ENCODE measurements at places on chromosomes 16 and 17.

DNA sequence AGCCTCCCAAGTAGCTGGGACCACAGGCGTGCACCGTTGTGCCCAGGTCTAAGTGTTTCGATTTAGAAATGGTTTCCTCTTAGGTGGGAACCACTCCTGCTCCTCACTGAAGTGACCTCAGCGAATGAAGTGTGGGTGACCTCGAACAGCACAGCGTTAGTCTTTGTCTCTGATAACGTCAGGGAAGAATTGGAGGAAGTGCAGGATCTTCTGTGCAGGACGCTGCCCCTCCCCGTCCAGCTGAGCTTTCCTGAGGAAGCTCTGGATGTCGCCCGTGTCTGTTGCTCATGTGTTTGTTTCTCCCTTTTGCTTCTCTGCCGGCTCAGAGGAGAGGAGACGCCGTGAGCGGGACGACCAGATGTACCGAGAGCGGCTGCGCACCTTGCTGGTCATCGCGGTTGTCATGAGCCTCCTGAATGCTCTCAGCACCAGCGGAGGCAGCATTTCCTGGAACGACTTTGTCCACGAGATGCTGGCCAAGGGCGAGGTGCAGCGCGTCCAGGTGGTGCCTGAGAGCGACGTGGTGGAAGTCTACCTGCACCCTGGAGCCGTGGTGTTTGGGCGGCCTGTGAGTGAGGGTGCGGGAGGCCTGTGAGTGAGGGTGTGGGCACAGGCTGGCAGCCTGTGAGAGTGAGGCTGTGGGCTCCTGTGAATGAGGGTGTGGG, 15.6 kb downstream of the SPG7 start:
- no peak for DNase-seq
- H3K27ac ChIP-seq = no peak overlapping the region
- no peak overlapping the region for H3K4me3 ChIP-seq

DNA sequence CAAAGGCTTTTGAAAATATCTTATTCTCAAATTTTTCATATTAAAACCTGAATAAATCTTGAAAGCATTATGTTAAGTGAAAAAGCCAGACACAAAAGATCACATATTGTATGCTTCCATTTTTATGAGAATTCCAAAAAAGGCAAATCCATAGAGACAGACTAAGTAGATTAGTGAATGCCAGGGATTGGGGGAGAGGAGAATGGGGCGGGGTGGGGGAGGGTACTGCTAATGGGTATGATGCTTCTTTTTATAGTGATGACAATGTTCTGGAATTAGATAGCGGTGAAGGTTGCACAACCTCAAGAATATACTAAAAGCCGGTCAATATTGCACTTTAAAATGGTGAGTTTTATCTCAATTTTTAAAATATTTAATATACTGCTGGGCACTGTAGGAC, 44.0 kb downstream of the XPO6 start:
- no peak overlapping the region for H3K4me3 ChIP-seq
- H3K36me3 ChIP-seq = no peaks in the 10 kb centered on the region
- DNase-seq = no peak
- no peaks in the 10 kb centered on the region for H3K4me1 ChIP-seq
- H3K27ac ChIP-seq = no peak overlapping the region

- peaks cover 11% of the 10 kb centered on the region for H3K36me3 ChIP-seq
- H3K27me3 ChIP-seq = no peaks in the 10 kb centered on the region
- H3K27ac ChIP-seq = peak overlapping the region; percentile 92
- no peak overlapping the region for H3K4me3 ChIP-seq
- DNase-seq = no peak
Measured at GRCh38 chr17:38877130-38877851, 7.4 kb downstream of the LASP1 start.

DNA sequence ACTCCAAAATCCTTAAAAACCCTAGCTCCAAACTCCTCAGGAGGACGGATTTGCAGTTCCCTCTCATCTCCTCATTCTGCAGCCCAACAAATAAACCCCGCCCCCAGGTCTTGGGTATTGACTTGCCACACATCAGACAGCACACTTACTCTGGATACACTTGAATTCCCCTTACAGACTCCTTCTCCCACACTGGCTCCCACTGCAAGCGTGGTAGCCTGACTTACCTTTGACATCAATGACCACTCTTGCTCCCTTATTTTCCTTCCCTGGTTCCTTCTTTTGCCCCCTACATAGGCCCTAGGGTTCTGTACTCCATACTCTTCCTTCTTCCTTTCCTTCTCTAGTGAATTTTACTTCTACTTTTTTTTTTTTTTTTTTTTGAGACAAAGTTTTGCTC, 7.5 kb downstream of the RFFL start:
- no peak for DNase-seq
- H3K27me3 ChIP-seq = no peaks in the 10 kb centered on the region
- no peaks in the 10 kb centered on the region for H3K36me3 ChIP-seq
- peaks cover 16% of the 10 kb centered on the region for H3K4me1 ChIP-seq
- H3K27ac ChIP-seq = no peak overlapping the region
- H3K4me3 ChIP-seq = no peak overlapping the region

GRCh38 chr17:79667746-79668145, 56.9 kb upstream of the RBFOX3 start:
- no peak for DNase-seq
- H3K36me3 ChIP-seq = no peaks in the 10 kb centered on the region
- no peak overlapping the region for H3K27ac ChIP-seq
- no peak overlapping the region for H3K4me3 ChIP-seq
